Spleen (tissue), 13 donors: ENCODE measurements at places on chromosomes 3 and 15. TPM values are rescaled to one million over a fixed set of nuclear protein-coding genes. Genes with fewer than 3 reads are reported as not detected.

Gene MITF
- total RNA-seq, result 7.3 TPM

Gene GOLGA8N
- 18.9 TPM for total RNA-seq

Gene VEPH1
- total RNA-seq, result 18.7 TPM

DNA sequence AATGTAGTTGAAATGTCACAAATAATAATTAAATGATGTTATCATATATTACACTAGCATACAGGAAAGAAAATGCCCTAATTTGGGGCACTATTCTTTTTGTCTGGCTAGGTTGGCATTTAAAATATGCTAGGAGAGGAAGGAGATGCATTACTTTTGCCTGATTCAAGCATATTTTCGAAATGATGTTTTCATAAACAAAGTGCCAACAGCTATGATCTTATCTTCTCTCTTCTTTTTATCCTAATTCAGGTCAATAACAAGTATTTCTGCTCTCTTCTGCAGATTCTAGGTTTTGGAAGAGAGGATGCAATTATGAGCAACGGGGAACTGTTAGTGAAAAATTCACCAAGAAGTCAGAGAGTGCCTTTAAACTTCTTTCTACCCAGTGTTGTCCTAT is 55.8 kb upstream of the NR2F2 start:
- no peaks in the 10 kb centered on the region for H3K27me3 ChIP-seq
- DNase-seq, result no peak
- no peaks in the 10 kb centered on the region for H3K4me1 ChIP-seq
- H3K27ac ChIP-seq, result no peak overlapping the region
- no peaks in the 10 kb centered on the region for H3K36me3 ChIP-seq

DNA sequence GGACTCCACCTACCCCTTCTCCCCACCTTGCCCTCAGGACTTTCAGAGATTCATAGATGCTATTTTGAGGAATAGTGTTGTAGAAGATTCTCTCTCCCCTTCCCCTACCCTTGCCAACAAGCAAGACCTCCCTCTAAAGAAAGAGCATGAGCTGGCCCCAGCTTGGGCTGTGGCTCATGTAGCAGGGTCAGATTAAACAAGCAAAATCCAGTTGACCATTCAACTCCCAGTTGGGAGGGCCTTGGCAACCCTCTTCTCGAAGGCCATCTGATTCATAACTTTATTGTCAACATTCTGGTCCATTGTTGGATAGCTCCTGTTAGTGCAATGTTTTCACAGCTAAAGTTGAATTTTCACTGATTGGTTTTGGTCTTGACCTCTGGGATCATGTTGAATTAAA is 41.1 kb downstream of the TNFAIP8L3 start:
- no peak for DNase-seq
- H3K27ac ChIP-seq, result no peak overlapping the region
- no peak overlapping the region for H3K4me3 ChIP-seq
- H3K4me1 ChIP-seq, result peaks cover 5% of the 10 kb centered on the region

DNA sequence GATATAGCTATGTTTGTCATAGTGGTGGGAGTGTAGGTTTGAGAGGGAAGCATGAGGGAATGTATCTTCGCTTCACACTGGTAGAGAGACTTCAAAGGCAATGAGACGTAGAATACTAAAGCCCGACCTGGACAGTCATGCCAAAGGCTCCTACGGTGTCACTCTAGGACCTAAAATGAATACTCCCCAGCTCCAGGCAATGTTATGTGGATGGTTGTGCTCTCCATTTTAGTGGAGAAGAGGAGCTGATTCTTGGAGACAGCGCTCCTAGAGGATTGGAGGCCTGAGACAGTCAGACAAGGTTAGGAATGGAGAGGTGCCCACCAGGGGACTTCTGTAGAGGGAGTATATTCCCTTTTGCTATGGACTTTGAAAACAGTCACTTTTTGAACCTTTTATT is 260.1 kb downstream of the MEX3B start:
- H3K4me1 ChIP-seq, result no peaks in the 10 kb centered on the region
- H3K4me3 ChIP-seq, result no peak overlapping the region
- no peaks in the 10 kb centered on the region for H3K27me3 ChIP-seq
- DNase-seq, result no peak
- H3K27ac ChIP-seq, result no peak overlapping the region
